NCI-H524 (cell line): ENCODE measurements at places on chromosomes 2 and 18.

DNA sequence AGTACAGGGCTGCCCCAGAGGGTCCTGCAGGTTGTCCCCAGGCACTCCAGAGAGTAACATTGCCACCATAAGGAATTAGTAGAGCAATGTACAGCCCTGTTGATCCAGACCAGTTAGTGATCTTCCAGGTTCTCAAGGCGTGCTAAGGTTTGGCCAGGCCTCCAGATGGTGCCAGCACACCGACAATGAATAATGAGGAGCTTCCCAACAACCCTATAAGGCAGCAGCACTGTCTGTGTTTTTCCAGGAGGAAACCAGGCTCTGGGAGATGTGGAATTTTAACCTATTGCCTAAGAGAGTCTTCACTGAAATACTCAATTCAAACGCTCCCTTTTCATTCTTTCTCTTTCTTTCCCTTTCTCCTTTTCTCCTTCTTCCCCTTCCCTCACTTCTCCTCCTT lies 122.1 kb downstream of the MGAT5 start:
- DNase-seq = peak; percentile 86

- DNase-seq = no peak
Measured at GRCh38 chr18:46302528-46303485, 198.6 kb downstream of the HAUS1 start.

DNA sequence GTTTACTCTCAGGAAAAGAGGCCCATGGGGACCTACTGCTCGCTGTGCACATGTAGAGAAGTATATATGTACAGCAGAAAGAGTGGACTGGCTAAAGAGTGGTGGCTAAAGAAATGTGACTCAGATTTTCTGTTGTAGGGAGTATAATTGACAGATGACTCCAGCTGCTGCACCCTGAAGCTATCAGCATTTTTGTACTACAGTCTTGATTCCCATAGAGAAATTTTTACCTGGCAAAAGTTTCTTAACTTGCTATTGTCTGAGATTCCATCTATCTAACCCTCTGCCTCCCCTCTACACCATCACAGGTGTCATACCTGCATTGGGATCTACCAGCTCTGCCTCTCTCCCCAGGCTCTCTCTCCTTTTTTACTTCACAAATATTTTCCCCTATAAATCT lies 296.0 kb upstream of the KYNU start:
- no peak for DNase-seq

GRCh38 chr2:41963661-41964525 lies 83.9 kb upstream of the PKDCC start:
- DNase-seq = no peak

- no peak for DNase-seq
Measured at GRCh38 chr18:51997129-51997528, 342.9 kb upstream of the DCC start.

DNA sequence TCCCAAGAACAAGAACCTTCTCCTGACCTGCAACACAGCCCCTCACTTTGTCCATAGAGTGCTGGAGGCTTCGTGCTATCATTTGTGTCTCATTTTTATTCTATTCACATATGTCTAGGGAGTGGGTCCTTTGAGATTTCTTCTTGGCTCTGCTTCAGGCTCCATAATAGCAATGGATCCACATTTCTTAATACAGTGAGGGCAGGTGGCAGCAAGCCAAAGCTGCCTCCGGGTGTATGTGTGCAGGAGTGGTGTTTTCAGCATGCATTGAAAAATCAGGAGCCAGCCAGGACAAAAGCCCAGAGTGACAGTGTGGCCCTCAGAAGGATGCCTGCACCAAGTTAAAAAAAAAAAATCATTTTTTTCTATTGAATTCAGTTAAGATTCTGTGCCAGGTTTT lies 115.1 kb upstream of the PELI1 start:
- peak; percentile 18 for DNase-seq

DNA sequence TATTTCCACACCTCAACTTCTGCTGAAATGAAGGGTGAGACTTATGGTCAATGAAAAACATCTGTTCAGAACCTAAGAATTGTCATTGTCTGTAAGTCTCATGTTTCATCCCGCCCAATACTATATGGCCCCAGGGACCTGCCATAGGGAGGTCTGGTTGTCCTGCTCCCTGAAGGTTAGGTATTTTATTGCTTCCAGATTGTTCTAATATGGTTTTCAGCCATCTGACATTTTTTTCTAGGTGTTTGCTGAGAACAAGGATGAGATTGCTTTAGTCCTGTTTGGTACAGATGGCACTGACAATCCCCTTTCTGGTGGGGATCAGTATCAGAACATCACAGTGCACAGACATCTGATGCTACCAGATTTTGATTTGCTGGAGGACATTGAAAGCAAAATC lies 7.3 kb downstream of the XRCC5 start:
- DNase-seq = no peak

DNA sequence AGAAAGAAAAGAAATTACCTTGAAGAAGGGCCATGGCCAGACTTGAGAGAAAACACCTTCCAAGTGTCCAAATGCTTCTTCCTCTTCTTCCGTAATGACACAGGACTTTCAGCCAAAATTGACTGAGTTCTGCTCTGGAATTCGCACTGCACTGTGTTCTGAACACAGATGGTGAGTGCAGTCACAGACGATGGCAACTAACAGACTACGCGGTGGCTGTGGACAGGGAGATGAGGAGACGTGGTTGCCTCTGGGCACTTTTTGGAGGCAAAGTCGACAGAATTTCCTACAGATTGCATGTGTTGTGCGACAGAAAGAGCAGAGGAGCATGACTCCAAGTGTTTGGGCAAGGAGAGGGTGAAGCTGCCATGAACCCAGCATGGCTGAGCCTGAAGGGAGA lies 4.3 kb upstream of the NAPG start:
- no peak for DNase-seq

DNA sequence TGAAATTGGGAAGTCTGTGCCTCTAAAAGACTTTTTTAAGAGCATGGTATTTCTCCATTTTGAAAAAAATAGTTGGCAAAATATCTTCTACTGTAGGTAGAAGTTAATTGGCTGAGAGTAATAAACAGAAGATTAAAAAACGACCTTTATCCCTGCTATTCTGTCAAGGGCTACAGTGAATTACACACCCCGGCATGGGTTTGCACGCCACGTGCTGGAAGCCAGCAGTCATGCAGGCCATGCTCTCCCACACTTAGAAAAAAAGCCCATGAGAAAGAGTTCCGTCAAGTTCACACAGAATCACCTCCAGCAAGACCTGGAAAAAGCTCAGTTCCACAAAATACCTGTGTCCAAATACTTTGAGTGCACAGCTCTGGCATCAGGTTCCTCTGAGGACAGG lies 26.8 kb downstream of the FAM110C start:
- no peak for DNase-seq

DNA sequence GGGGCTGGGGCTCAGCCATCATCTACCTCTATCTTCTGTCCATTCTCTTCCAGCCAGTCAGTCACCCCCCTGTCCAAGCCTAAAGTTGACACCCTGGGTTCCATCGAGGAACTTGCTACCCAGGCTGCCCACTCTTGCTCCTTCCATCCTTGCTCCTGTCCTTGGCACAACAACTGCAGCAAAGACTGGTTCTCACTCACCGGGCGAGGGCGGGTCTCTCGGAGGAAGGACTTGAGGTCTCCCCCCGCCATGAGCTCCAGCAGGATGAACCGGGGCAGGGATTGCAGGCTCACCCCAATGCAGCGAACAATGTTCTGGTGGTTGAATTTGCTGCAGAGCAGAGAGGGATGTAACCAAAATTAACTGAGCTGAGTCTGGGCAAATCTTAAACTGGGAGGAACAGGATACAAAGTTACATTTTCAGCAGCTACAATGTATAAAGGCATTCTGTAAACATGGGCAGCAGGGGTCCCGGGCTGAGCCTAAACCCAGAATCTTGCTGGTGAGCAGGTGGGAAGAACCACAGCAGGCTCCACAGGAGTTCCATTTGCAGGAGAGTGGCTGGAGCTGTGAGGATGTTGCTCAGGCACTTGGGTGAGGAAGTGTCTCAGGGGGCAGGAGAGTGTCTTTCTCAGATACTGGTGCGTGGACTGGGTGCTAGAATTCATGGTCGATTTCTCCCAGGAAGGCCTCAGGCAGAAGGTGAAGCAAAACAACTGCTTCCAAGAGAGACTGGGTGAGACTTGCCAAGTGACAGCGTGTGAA lies 105.5 kb downstream of the CLIP4 start:
- DNase-seq = no peak

GRCh38 chr2:236440110-236440881 lies 129.3 kb upstream of the ACKR3 start:
- no peak for DNase-seq

DNA sequence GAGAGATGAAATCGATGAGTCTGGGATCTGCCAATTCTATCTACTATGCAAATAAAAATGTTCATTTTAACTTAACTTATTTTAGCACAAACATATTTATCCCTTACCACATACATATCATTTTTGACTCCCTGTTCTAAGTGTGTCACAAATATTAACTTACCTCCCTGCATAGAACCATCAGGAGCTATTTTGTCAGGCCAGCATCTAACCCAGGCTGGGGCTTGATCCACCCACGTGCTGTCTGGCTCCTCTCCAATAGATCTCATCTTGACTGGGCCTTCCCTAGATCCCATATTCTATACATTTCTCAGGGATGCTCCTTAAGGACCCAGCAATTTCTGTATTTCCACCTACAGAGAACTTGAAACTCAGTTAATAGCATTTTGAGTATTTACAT lies 20.9 kb downstream of the NTSR2 start:
- DNase-seq = no peak

- DNase-seq = no peak
Measured at GRCh38 chr2:177579486-177580036, 187.0 kb downstream of the AGPS start.

GRCh38 chr2:40155728-40156127 lies 296.2 kb downstream of the SLC8A1 start:
- no peak for DNase-seq

GRCh38 chr2:166106431-166107015 lies 21.3 kb downstream of the SCN1A start:
- DNase-seq = peak; percentile 94

DNA sequence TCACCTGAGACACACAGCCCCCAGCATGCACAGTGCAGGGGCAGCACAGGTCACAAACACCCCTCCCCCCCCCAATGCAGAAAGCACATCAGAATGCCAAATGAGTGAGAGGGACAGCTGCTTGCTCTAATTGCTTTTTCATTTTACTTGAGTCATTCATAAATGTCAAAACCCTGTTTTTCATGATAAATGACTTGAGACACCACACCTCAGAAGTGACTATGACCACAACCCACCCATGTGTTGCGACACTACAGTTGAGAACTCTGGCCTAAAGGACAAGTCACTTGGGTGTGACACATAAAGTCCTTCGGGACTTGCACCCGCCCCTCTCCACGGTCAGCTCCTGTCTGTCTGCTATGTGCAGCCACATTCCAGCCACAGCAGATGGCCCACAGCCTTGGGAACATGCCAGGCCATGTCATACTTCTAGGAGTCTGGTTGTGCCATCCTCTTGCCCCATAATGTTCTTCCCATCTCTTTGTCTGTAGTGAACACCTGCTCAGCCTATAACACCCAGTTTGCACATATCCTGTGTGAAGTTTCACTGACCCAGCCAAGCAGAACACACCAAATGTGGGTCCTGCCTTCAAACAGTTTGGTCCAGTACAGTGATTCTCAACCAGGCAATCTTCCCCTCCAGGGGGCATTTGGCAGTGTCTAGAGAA lies 30.2 kb upstream of the RIOK3 start:
- DNase-seq = peak; percentile 60

DNA sequence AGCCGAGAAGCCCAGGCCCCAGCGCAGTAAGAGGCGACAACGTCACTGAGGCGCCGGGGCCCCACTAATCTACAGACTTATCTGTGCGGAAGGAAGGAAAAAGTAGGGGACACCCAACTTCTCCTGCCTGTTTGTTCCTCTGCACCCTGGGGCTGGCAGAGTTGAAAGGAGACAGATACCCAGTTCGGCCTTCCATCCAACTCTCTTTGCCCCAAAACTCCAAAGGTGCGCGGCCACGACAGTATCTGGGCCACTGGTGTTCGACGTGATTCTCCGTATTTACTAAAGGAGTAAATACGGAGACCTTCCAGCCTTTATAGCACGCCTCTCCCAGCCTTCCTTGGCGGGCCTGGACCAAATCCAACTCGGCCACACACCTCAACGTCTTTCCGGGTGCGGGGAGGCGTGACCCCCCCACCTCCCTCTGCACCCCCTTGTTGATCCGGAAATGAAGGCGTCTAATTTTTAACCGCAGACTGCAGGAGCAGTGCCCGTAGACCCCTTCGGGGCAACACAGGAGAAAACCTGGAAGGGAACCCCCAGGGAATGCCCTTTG lies 1.6 kb downstream of the SMAD7 start:
- DNase-seq = peak; percentile 43

- no peak for DNase-seq
Measured at GRCh38 chr18:48550101-48550729, 11.4 kb downstream of the CTIF start.

DNA sequence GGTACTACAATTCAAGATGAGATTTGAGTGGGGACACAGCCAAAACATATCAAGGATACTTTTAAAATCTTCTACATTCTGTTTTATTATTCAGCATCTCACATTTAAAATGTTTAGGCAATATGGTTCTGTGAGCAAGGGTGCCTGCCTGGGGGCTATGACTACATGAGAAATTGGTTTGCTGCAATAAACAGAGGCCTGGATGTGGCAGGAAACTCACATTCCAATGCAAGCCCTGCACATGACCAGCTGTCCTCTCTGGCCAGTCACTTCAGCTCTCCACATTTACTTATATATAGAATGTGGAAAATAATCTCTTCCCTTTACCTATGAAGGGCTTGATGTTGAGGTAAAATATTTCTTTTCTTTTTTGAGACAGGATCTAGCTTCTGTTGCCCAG lies 193.4 kb downstream of the LRRTM1 start:
- no peak for DNase-seq
